ENCODE measurements at places on chromosomes 7 and 10.

DNA sequence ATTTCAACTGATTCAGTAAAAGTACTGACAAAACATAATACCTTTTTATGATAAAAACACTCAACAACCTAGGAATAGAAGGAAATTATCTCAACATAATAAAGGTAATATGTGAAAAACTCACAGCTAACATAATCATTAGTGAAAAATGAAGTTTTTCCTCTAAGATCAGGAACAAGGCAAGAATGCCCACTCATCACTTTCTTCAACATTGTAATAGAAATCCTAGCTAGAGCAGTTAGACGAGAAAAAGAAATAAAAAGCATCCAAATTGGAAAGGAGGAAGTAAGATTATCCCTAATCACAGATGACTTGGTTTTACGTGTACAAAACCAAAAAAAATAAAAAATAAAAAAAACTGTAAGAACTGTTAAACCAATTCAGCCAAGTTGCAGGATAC, 58.6 kb downstream of the R3HCC1L start:
- no peak for DNase-seq

- DNase-seq = no peak
Observed at GRCh38 chr10:33494694-33495265, 160.3 kb upstream of the NRP1 start.

- DNase-seq = no peak
Observed at GRCh38 chr7:138286846-138287245, 173.2 kb upstream of the TRIM24 start.

DNA sequence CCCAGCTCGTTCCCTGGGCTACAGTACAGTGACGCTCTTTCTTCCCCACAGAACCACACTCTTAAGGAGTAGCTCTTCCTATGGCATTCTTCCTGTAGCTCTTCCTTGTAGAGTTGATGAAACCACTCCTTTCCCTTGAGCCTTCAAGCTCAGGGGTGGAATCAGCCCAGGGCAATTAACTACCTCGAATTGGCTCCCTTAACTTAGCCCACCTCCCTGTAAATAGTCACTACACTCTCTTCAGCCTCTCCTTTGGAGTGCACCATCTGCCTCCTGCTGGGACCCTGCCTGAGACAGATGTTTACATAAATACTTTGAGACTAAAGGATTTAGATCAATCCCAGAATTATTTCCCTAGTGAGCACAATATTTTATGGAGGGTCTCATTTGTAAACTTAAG, 537.8 kb upstream of the AUTS2 start:
- DNase-seq = no peak

DNA sequence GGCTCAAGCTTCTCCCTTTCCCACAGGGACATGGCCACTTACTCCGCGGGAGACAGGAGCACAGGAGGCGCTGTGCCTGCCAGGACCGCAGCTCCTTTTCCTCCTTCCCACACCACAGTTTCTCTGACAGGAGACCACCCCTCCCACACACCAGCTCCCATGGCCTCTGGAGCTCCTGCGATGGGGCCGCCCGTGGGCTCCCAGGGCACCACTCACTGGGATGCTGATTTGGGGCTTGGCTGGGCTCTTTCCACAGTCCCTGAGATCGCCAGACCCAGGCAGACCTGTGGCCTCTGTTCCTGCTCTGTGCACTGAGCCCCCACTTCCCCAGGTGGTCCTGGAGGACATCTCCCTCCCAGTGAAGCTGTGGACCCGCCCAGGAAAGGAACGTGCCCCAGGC, 226.9 kb upstream of the SHH start:
- DNase-seq = no peak

DNA sequence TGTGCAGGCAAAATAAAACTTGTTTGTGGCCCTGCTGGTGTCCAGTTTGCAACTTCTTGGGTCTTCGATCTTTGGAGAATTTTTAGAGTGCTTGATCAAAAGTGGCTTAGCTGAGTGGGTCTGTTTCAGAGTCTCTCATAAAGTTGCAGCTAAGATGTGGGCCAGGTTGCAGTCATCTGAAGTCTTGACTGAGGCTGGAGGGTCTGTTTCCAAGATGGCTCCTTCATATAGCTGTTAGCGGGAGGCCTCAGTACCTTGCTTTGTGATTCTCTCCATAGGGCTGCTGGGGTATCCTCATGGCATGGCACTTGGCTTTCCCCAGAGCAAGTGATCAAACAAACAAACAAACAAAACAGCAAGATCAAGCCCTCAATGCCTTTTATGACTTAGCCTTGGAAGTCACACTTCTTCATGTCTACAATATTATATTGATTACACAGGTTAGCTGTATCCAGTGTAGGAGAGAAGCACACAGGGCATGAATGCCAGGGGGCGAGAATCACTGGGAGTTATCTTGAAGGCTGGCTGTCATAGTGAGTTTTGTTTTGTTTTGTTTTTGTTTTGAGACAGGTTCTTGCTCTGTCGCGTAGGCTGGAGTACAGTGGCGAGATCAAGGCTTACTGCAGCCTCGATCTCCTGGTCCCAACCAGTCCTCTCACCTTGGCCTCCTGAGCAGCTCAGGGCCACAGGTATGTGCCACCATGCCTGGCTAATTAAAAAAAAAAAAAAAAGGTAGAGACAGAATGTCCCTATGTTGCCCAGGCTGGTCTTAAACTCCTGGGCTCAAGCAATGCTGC, 10.2 kb downstream of the CYP26A1 start:
- DNase-seq = no peak

- DNase-seq = no peak
Observed at GRCh38 chr10:20984662-20985061, 87.6 kb upstream of the NEBL start.

GRCh38 chr7:155219947-155220769, 77.5 kb upstream of the INSIG1 start:
- no peak for DNase-seq

GRCh38 chr10:72250666-72251065, 23.1 kb upstream of the DDIT4 start:
- no peak for DNase-seq

DNA sequence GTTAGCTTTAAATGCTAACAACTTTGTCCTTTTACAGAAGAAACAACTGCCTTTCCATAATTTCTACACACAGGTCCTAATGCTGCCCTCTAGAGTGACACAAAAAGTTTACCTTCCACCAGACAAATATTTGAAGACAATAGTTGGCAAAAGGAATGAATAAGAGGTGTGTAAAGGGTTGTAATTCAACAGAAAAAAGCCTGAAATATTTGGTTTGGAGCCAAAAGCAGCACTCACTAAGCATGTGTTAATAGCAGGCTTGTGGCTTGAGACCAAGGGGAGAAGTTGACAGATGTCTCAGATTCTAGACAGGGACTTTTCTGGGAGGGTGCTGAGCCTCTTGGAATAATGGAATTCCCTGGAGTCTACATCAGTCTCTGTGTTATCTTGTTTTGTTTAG, 156.2 kb upstream of the GALNT17 start:
- DNase-seq = no peak

DNA sequence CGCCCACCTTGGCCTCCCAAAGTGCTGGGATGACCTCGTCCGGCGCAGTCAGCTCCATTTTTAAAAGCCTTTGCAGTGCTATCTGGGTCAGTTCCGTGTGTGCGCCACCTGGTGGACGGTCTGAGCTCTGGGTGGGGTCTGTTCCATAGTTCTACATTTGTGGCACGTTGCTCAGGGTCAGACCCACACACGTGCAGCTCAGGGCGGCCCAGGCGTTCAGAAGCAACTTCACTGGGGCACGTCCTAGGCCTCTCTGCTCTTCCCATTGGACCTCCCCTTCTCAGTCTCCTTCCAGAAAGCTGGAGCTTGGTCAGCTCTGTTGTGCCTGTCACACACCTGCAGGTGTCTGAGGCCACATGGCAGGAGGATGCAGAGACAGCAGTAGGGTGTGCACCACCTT, 137.9 kb downstream of the DNAJB6 start:
- peak; percentile 35 for DNase-seq

DNA sequence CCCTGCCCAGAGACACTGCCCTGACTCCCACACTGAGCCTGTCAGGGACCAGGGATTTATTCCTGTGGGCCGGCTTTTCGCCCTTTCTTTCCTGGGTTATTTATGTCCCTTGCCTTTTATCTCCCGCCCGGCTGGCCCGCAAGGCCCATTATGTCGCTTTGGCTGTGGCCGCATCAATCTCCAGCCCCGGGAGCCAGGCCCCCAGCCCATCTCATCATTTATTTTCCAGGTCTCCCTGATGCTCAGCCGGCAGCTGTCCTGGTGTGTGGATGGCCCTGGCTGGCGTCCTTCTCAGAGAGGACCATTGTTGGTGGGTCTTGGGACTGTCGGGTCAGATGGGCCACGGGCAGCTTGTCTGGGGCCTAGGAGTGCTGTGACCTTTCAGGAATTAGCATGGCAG, 82.3 kb downstream of the FAM241B start:
- DNase-seq = no peak

DNA sequence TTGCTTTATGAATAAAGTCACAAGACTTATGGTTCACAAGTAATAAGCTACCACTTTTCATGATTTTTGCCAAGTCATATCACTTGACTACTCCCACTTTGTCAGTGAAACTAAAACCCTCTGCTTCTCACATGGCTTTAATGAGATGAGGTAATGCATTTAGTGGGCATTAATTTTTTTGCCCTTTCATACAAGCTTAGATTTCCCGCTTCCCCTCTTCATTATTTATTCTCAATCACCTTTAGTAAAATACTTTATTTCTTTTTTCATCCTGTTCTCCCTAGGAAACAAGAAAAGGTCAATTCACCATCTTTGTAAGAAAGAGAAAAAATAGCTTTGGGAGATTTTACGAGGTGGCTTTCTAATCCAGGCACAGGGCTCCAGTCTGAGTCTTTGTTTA, 109.6 kb upstream of the STARD3NL start:
- no peak for DNase-seq

DNA sequence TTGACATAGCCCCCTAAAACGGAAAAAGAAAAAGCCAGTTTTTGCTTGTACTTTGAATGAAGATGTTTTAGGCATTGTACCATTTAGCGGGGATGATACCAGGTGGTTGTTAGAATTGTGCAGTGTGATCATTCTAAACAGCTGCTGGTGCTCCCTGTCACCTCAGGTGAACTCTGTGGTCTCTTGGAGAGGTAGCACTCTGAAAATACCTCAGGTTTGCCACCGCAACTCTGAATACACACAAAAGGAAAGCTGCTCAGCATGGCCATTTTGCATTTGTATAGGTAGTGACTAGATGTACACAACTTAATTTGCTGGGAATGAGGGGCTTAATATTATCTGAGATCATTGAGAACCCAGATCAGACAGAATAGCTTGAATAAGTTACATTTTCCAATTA, 52.6 kb downstream of the PLEKHA8 start:
- no peak for DNase-seq

- DNase-seq = no peak
Observed at GRCh38 chr10:95352684-95353083, 61.9 kb upstream of the PDLIM1 start.

- peak; percentile 75 for DNase-seq
Observed at GRCh38 chr7:114818501-114818900, 103.4 kb upstream of the MDFIC start.

- peak; percentile 84 for DNase-seq
Observed at GRCh38 chr7:43612599-43613589, 30.0 kb downstream of the STK17A start.

GRCh38 chr7:107902381-107902780, 11.4 kb downstream of the DLD start:
- no peak for DNase-seq

DNA sequence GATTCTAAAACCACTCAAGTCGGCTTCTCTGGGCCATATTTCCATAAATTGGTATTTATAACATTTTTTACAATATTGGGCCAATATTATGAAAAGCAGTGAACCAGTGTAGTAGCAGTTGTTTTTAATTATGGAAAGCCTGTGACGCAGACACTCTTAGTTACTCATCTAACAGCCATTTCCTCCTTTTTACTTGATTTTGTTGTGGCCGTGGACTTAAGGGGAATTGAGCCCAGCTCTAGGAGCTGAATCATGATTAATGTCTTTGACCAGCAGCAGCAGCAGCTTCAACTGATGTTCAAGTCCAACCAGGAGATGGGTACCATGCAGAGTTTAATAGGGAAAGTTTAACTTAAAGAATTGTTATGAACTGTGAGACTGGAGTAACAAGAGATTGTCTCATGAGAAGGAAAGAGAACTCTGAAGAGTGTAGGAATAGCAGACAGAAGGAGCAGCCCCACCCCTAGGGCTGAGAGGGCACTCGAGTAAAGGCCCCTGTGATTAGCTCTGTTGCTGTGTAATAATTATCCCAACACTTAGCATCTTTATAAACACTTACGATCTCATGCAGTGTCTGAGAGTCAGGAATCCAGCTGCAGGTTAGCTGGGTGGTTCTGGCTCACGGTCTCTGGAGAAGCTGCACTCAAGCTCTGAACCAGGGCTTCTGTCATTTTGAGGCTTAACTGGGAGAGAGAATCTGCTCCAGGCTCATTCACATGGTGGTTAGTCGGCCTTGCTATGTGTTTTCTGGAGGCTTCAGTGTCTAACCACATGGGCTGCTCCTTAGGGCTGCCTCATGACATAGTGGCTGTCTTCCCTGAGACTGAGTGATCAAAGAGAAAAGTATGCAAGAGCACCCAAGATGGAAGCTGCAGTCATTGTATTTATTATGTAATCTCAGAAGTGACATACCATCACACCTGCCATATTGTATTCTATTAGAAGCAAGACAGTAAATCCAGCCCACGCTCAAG, 4.6 kb downstream of the LANCL2 start:
- no peak for DNase-seq

DNA sequence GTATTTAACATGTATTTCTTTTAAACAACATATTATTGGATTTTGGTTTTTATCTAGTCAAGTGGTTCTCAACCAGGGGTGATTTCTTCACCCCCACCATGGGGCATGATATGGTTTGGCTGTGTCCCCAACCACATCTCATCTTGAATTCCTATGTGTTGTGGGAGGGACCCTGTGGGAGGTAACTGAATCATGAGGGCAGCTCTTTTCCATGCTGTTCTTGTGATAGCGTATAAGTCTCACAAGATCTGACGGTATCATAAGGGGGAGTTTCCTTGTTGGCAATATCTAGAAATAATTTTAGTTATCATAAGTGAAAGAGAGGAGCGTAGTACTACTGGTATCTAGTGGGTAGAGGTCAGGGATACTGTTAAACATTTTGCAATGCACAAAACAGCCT, 37.6 kb downstream of the TMEM168 start:
- no peak for DNase-seq

DNA sequence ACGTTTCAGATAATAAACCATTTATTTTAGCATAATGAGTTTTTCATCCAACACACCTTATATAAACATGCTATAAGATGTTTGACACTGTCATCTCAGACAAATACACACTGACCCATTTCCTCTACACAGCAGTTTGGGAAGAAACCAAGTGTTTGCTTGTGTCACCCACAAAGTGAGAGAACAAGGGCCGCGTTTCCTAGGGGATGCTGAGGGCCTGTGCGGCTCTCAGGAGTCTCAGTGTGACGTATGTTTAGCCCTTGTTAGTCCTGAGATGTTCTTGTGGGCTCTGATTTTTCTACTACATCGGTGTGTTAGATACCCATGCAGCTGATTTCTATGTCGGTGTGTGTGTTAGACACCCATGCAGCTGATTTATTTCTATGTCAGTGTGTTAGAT, 266.3 kb downstream of the DIP2C start:
- DNase-seq = no peak

GRCh38 chr7:27156916-27157701, 634 bp upstream of the HOXA7 start:
- DNase-seq = no peak

Data from activated CD4-positive, alpha-beta T cell treated with anti-CD3 and anti-CD28 coated beads, Interleukin-2, Interleukin-6, amounts not matched to agents 100 ng/mL and 50 ng/mL, durations not matched to agents 16 hours and 8 hours (primary cell).